Memory B cell (primary cell): ENCODE measurements at places on chromosomes 4 and X.

DNA sequence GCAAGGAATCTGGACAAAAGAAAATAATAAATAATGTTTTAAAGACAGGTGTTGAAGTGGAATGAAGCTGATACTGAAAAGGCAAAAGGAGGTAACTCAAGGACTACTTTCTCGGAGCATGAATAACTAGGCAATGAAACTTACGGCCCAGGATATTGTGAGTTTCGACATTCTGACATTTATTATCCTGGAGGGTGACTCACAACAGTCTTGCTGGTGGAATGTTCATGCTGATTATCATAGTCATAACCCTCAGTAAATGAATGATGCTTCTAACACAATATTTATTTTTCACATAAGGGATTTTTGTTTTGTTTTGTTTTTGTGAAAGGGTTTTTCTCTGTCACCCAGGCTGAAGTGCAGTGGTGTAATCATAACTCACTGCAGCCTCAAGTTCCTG, 147.0 kb upstream of the HPGD start:
- H3K27me3 ChIP-seq, result no peaks in the 10 kb centered on the region
- DNase-seq, result no peak
- no peak overlapping the region for H3K4me3 ChIP-seq
- H3K4me1 ChIP-seq, result no peaks in the 10 kb centered on the region
- no peak overlapping the region for H3K27ac ChIP-seq
- H3K36me3 ChIP-seq, result no peaks in the 10 kb centered on the region

DNA sequence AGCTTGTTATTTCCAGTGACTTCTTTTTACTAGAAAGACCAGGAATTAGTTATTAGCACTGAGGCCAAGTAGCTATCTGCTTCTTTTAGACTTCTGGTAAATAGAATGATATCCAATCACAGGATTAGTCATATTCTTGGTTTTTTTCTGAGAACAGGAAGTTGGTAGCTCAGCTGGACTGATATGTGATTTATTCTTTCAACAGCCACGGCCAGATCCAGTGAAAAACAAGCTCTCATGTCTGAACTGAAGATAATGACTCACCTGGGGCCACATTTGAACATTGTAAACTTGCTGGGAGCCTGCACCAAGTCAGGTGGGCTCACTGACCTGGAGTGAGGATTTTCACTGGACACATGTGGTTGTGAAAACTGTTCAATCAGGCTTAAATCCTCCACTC, 48.6 kb downstream of the PDGFRA start:
- H3K36me3 ChIP-seq, result no peaks in the 10 kb centered on the region
- no peak for DNase-seq
- peaks cover 12% of the 10 kb centered on the region for H3K27me3 ChIP-seq

GRCh38 chr4:174156239-174156826, 127.1 kb downstream of the FBXO8 start:
- DNase-seq, result peak; percentile 4
- no peak overlapping the region for H3K4me3 ChIP-seq
- no peaks in the 10 kb centered on the region for H3K36me3 ChIP-seq
- H3K4me1 ChIP-seq, result no peaks in the 10 kb centered on the region
- H3K27ac ChIP-seq, result no peak overlapping the region
- H3K27me3 ChIP-seq, result peaks cover 4% of the 10 kb centered on the region

DNA sequence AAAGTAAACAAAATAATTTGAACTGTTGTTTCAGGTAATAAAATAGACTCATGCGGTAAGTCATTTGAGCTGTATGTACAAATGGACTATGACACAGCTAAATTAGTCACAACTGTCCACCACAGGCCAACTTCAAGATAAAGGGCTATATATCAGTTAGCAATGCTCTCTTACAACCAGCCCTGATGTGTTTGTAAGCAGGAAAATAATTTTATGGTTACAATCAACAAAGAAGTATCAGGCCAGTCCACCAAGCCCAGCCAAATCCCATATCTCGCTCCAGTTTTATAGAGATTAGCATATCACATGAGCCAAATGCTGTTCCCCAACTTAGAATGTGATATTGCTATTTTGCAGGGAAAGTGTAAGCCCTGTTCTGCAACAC, 511 bp upstream of the DUSP21 start:
- H3K4me3 ChIP-seq, result no peak overlapping the region
- H3K4me1 ChIP-seq, result no peaks in the 10 kb centered on the region
- no peak overlapping the region for H3K27ac ChIP-seq
- no peaks in the 10 kb centered on the region for H3K27me3 ChIP-seq
- DNase-seq, result no peak
- no peaks in the 10 kb centered on the region for H3K36me3 ChIP-seq

- DNase-seq, result no peak
- no peak overlapping the region for H3K4me3 ChIP-seq
- H3K4me1 ChIP-seq, result no peaks in the 10 kb centered on the region
- H3K27ac ChIP-seq, result no peak overlapping the region
- no peaks in the 10 kb centered on the region for H3K36me3 ChIP-seq
- no peaks in the 10 kb centered on the region for H3K27me3 ChIP-seq
Measured at GRCh38 chr4:89957046-89957926, 62.6 kb downstream of the MMRN1 start.

GRCh38 chr4:110867251-110867960, 244.5 kb upstream of the PITX2 start:
- DNase-seq, result no peak
- H3K4me1 ChIP-seq, result peaks cover 14% of the 10 kb centered on the region
- peak overlapping the region; percentile 76 for H3K27ac ChIP-seq

DNA sequence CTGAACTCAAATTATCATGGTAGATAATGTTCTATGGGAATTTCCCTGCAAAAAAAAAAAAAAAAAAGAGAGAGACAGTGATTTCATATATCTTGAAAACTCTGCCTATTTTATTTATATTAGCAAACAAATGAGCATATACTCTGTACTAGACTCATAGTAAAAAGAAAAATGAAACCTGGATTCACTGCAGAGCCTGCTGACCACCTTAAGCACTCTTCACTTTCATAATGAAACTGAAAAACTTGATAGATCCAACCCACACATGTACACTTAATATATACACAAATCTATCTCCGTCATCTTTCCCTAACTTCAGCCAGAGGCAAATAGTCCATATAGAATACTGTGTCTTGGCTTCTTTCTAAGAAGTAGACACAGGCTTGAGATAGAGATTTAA, 226.1 kb upstream of the KCNIP4 start:
- H3K4me1 ChIP-seq, result no peaks in the 10 kb centered on the region
- H3K4me3 ChIP-seq, result no peak overlapping the region
- DNase-seq, result no peak
- H3K27me3 ChIP-seq, result no peaks in the 10 kb centered on the region
- no peak overlapping the region for H3K27ac ChIP-seq
- no peaks in the 10 kb centered on the region for H3K36me3 ChIP-seq

DNA sequence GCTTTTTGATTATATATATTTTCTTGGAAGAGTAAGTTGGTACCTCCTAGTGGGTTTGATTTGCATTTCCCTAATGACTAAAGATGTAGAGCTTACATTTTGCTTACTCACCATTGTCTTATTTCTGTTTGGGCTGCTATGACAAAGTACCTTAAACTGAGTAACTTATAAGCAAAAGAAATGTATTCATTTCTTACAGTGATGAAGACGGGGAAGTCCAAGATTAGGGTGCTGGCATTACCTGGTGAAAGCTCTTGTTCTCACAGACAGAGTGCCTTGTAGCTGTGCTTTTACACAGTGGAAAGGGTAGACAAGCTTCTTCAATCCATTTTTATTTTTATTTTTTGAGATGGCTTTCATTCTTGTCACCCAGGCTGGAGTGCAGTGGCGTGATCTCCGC, 229.2 kb upstream of the AGA start:
- no peaks in the 10 kb centered on the region for H3K27me3 ChIP-seq
- H3K27ac ChIP-seq, result no peak overlapping the region
- H3K36me3 ChIP-seq, result no peaks in the 10 kb centered on the region
- no peak for DNase-seq

DNA sequence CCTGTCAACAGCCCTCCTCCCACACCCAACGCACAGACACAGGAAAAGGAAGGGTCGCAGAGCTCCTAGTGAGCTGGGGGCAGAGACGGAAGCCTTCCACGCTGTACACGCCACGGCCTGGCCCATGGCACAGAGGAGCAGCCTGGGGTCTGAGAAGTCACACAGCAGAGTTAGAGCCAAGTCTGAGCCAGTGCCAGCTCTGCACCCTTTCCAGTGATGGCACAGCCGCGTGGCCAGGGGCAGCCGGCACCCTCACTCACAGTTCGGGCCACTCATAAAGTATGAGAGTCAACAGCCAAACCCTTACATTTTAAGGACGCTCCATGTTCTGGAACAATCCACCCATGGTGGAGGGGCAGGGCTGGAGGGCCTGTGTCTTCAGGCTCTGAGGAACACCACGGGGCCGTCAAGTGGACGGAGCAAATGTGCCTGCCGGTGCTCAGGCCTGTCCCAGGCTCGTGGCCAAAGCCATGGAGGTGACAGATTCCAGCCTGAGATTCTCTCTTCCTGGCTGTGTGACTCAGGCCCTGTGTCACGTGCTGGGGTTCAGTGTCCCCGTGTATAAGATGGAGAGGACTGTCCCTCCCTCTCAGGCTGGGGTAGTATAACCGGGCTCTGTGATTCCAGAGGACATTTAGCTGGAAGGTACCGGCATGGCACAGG, 91.2 kb downstream of the ABLIM2 start:
- H3K27ac ChIP-seq, result no peak overlapping the region
- no peak overlapping the region for H3K4me3 ChIP-seq
- H3K4me1 ChIP-seq, result no peaks in the 10 kb centered on the region
- no peak for DNase-seq
- peaks cover 14% of the 10 kb centered on the region for H3K36me3 ChIP-seq

- no peaks in the 10 kb centered on the region for H3K4me1 ChIP-seq
- peaks cover 18% of the 10 kb centered on the region for H3K36me3 ChIP-seq
- no peak overlapping the region for H3K27ac ChIP-seq
- no peak overlapping the region for H3K4me3 ChIP-seq
- H3K27me3 ChIP-seq, result no peaks in the 10 kb centered on the region
Measured at GRCh38 chrX:72475952-72476668, 96.5 kb downstream of the HDAC8 start.

- no peaks in the 10 kb centered on the region for H3K27me3 ChIP-seq
- no peak for DNase-seq
- no peak overlapping the region for H3K4me3 ChIP-seq
- no peaks in the 10 kb centered on the region for H3K36me3 ChIP-seq
- peaks cover 10% of the 10 kb centered on the region for H3K4me1 ChIP-seq
- H3K27ac ChIP-seq, result peak overlapping the region; percentile 9
Measured at GRCh38 chrX:13428053-13428786, 108.4 kb upstream of the ATXN3L start.

DNA sequence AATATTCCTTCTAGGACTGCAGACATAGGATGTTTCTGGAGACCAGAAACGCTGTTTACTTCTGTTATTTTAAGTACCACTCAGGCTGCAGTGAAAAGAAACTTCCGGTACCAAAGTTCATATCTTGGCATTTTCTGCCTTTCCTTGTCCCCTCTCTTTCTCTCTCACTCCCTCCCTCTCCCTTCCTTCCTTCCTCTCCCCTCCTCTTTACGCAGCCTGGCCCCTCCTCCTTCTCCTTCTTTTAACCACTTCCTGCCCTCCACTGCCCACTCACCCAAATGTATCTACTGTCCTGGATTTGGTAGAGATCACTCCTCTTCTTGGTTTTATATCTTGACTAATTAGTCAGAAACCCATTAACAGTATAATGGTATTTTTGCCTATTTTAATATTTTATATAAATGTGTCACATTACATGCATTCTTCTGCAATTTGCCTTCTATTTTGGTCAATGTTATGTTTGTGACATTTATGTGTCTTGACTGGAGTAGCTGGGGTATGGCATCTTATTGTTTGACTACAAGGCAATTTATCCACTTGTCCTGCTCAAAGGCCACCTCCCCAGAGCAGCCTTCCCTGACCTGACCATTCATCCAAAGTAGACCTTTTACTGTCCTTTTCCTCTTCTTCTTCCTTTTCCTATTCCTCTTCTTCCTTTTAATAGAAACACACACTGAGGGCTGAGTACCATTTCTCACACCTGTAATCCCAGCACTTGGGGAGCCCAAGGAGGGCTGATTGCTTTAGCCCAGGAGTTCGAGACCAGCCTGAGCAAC, 56.9 kb downstream of the BCOR start:
- H3K27ac ChIP-seq, result no peak overlapping the region
- H3K4me3 ChIP-seq, result peak overlapping the region; percentile 16
- H3K36me3 ChIP-seq, result no peaks in the 10 kb centered on the region
- H3K27me3 ChIP-seq, result no peaks in the 10 kb centered on the region

- H3K4me3 ChIP-seq, result no peak overlapping the region
- no peaks in the 10 kb centered on the region for H3K36me3 ChIP-seq
- no peak overlapping the region for H3K27ac ChIP-seq
- H3K27me3 ChIP-seq, result peaks cover 1% of the 10 kb centered on the region
- DNase-seq, result no peak
- no peaks in the 10 kb centered on the region for H3K4me1 ChIP-seq
Measured at GRCh38 chr4:146235654-146236177, 21.4 kb downstream of the REELD1 start.

DNA sequence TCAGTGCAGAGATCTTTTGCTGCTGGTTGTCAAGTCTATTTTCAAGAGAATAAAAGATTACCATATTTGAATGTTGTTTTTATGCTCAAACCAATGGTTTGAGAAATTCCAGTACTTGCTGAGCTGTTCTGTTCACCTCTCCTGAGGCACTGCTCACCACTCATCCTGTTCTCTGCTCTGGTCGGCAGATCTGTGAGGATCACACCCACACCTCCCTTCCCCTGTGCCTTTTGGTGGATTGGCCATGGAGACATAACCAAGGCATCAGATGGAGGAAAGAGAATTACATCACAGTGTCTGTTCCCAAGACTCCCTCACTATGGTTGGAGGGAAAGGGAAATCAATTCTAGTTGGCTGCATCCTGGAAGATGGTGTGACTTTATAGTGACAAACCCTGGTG, 391.6 kb downstream of the ARHGAP24 start:
- H3K27me3 ChIP-seq, result no peaks in the 10 kb centered on the region
- H3K4me3 ChIP-seq, result no peak overlapping the region
- H3K36me3 ChIP-seq, result no peaks in the 10 kb centered on the region
- DNase-seq, result no peak

DNA sequence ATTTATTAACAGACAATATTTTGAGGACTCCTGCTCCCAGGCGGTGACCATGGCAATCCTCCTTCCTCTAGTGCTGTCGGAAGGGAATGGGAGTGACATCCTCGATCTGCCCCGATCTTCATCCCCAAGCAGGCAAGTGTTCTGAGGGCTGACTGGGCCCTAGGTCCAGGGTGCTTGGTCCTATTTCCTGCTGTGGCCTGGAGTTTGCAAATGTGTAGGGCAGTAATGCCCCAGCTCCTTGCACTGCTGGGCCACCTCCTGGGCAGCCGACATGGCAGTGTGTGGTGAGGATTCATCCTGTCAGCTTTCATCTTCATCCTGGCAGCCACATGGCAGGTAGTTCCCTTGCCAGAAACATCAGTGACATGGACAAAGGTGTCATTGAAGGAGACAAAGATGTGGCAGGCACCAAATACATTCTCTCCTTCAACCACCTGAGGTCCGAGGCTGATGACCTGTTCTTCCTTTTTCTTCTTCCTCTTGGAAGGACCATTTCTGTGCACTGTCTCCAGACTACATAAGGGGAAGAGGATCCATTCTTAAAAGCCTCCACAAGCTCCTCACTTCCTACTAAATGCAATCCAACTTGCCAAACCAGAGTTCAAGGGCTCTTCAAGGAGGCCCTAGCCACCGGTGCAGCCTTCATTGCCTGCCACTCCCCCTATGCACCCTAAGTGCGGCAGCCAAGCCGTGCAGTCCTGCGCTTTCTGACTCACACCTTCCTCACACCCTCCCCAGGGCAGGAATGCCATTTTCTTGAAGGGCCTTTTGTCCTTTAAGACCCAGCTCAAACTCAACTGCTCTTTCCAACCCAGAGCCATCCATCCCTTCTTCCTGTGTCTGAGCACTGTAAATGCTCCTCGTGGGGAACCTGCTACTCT, 65.7 kb downstream of the TMEM154 start:
- no peak overlapping the region for H3K27ac ChIP-seq
- H3K27me3 ChIP-seq, result no peaks in the 10 kb centered on the region
- peaks cover 6% of the 10 kb centered on the region for H3K4me1 ChIP-seq
- peaks cover 2% of the 10 kb centered on the region for H3K36me3 ChIP-seq
